Calu3 (cell line): ENCODE measurements at places on chromosomes 2 and 18. TPM values are rescaled to one million over a fixed set of nuclear protein-coding genes. Genes with fewer than 3 reads are reported as not detected.
A peak's percentile ranks its signal among the peaks of the same experiment; 100 is the strongest.

Gene BMP10
- total RNA-seq, result not detected in 2 replicates

Gene TRPM8
- total RNA-seq, result 1.1 and 1.5 TPM in 2 replicates

Gene RGPD5
- total RNA-seq, result 19.8 and 22.9 TPM in 2 replicates

Gene RAB27B
- 38.3 and 60.6 TPM in 2 replicates for total RNA-seq

Gene DSG4
- total RNA-seq, result not detected in 2 replicates

Gene RASGRP3
- 4.6 and 10.4 TPM in 2 replicates for total RNA-seq

Gene NCKAP5
- total RNA-seq, result 1.2 and 2.2 TPM in 2 replicates

Gene FOXI3
- total RNA-seq, result not detected in 2 replicates

Gene EFHD1
- 0.27 and 0.47 TPM in 2 replicates for total RNA-seq

Gene IFT172
- total RNA-seq, result 37.5 and 41.7 TPM in 2 replicates

Gene PIEZO2
- total RNA-seq, result 0.24 and 0.91 TPM in 2 replicates

GRCh38 chr2:230166557-230167170 lies 53.1 kb downstream of the SP110 start:
- no peaks in the 10 kb centered on the region for H3K27me3 ChIP-seq
- no peak overlapping the region for H3K27ac ChIP-seq
- DNase-seq, result no peak
- no peak overlapping the region for H3K4me3 ChIP-seq
- H3K4me1 ChIP-seq, result no peaks in the 10 kb centered on the region
- no peaks in the 10 kb centered on the region for H3K36me3 ChIP-seq

DNA sequence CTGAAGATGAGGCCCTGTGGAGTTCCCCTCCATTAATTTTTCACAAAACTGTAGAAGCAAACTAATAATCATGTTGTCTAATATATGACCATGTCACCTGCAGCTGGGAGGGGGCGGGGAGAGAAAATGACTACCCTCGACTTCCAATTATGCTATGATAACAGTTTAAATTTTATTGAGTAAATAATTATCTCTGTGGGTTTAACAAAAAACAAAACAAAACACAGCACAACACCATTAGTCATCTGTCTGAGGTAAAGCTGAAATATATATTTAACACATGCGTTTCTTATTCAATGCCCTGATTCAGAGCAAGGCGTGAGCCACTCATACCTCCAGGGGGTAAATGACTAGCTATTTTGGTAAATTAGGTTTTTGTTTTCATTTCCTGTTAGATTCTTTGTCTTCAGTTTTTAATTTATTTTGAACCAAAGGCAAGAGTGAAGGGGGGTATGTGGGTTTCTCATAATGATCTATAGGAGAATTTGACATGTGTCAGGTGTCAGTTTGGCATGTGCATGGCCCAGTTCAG lies 77.4 kb upstream of the ZCCHC2 start:
- no peak overlapping the region for H3K4me3 ChIP-seq
- H3K27me3 ChIP-seq, result no peaks in the 10 kb centered on the region
- peaks cover 3% of the 10 kb centered on the region for H3K36me3 ChIP-seq
- H3K4me1 ChIP-seq, result peaks cover 26% of the 10 kb centered on the region
- H3K27ac ChIP-seq, result peak overlapping the region; percentile 35

DNA sequence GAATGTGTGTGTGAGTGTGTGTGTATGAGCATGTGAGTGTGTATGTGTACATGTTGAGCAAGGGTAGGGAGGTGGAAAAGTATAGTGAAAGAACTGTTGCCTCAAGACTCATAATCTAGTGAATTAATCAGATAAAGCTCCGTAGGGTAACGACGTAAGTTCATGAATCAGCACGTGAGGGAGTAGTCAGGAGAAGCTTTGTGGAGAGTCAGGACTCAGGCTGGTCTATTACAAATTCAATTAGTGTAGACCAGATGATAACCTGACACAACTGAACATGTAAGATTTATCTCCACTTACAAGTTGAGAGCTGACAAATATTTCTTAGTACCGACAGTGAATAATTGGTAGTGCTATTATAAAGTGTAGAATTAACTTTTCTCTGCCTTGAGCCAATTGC lies 194.5 kb downstream of the RAD51AP2 start:
- H3K27ac ChIP-seq, result no peak overlapping the region
- no peaks in the 10 kb centered on the region for H3K27me3 ChIP-seq
- no peak for DNase-seq

GRCh38 chr18:35041815-35042387 lies 688 bp downstream of the MAPRE2 start:
- peaks cover 21% of the 10 kb centered on the region for H3K36me3 ChIP-seq
- peak overlapping the region; percentile 100 for H3K27ac ChIP-seq

DNA sequence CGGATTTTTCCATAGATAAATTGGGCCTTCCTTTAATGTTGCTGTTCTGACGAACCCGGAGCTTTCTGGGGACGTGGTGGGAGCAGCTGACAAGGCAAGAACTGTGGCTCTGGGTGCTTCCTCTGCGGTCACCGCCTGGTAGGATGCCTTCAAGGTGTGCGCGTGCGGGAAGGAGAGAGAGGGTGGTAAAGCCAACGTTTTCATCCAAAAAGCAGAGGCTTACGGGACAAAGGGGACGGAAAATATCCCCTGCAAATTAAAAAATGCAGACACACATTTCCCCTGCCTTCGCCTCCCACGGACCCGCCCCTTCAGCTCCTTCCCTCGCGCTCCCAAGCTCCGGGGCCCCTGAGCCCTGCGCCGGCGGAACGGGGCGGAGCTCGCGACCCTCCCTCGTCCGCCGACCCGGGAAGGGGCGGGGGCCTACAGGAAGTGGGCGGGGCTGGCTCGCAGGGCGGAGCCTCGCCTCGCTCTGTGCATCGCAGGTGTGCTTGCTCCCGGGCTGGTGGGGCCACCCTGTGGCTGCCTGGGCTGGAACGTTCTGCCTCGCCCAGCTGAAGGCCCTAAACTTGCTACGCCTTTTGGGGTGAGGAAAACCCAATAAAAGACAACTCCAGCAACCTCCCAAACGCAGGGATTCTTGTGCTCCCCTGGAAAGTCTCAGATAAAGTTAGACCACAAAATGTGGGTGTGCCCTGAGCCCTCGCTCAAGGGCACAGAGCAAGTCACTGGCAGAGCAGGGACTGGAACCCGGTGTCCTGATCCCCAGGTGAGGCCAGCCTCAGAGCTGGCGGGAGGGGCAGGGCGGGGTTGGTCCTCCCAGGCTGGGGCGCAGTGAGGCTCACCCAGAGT lies 25.4 kb upstream of the SLC66A3 start:
- H3K4me1 ChIP-seq, result peaks cover 14% of the 10 kb centered on the region
- peak; percentile 84 for DNase-seq
- peaks cover 35% of the 10 kb centered on the region for H3K27me3 ChIP-seq
- H3K4me3 ChIP-seq, result peak overlapping the region; percentile 21
- peaks cover 9% of the 10 kb centered on the region for H3K36me3 ChIP-seq
- H3K27ac ChIP-seq, result no peak overlapping the region

DNA sequence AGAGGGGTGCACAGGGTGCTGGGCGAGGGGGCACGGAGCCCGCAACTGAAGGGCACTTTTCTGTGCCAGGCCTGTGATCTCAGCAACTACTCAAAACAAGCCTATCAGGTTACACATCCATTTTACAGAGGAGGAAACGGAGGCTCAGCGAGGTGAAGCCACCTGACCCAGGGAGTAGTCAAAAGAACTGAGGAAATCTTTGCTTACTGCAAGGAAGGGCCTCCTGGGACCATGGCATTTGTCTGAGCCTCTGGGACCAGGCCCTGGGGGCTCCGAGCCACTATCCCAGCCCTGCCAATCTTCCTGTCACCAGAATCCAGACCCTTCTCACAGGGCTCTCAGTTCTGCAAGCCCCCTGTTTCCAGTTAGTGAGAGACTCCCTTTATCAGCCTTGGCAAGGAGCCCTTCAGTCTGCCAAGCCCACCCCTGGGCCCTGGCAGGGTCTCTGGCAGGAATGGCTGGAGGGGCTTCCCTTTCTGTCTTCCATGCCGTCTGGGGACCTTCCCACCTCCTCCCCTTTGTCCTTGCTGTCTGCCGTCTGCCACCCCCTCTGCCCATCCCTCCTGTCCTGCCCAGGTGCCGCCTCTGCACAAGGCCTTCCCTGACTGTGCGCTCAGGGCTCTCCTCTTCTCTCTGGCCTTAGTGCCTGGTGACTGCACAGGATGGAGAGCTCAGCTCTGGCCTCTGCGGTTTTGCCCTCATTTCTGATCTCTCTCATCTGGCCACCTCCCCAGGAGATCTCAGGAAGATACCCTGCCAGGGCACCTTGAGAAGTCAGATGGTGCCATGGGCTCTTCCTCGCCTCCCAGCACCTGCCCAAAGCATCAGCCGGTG lies 194.7 kb upstream of the GLI2 start:
- H3K27me3 ChIP-seq, result peaks cover 78% of the 10 kb centered on the region
- H3K4me1 ChIP-seq, result peaks cover 14% of the 10 kb centered on the region
- H3K36me3 ChIP-seq, result no peaks in the 10 kb centered on the region
- no peak overlapping the region for H3K27ac ChIP-seq

DNA sequence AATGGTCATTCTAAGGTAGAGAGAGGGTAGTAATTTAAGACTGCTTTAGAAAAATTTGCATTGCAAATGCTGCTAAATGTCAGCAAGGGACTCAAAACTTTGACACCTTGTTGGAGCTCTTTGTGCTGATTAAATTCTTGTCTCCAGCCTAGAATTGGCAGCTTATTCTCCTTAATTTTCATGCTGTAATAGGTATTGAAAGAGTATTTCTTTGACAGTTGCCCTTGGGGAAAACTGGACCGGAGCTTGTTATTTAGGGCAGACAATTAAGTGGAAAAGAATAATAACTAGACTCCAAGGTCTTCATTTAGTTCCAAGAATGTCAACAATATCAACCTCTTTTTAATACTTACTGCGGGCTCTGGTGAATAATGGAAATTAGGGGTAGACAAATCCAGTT lies 264.0 kb downstream of the TPGS2 start:
- H3K27me3 ChIP-seq, result peaks cover 30% of the 10 kb centered on the region
- no peak for DNase-seq
- H3K36me3 ChIP-seq, result no peaks in the 10 kb centered on the region
- no peak overlapping the region for H3K27ac ChIP-seq
- no peak overlapping the region for H3K4me3 ChIP-seq
- H3K4me1 ChIP-seq, result no peaks in the 10 kb centered on the region

GRCh38 chr2:97849881-97850528 lies 136.6 kb downstream of the ZAP70 start:
- no peaks in the 10 kb centered on the region for H3K27me3 ChIP-seq
- peaks cover 7% of the 10 kb centered on the region for H3K4me1 ChIP-seq
- no peak for DNase-seq
- H3K4me3 ChIP-seq, result no peak overlapping the region

DNA sequence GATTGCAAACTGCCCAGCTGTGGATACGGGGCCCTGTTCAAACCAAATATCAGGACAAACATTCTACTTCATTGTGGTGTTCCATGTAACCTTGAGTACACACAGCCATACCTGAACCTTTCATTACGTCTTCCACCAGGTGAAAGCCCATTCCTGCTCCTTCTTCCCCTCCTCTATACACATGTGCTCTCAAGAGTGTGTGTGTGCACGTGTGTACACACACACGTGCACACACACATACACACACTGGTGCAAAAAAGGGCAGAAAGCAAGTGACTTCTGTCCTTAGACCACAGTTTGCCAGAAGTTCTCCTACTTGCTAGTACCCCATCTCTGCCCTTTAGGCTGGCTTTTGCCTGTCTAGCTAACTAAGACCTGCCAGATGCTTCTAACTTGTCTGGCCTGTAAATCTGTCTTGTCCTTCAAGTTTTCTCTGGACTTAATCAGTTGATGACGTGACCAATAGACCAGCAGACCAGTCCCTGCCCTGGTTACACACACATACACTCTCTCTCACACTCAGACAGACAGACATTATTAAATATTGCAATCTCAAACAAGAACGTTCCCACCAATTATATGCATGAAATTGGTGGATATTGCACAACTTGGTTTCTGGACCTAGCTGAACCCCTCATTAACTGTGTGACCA lies 163.4 kb downstream of the MSH2 start:
- peaks cover 84% of the 10 kb centered on the region for H3K27me3 ChIP-seq
- H3K4me3 ChIP-seq, result no peak overlapping the region
- H3K27ac ChIP-seq, result no peak overlapping the region
- DNase-seq, result no peak
- peaks cover 9% of the 10 kb centered on the region for H3K4me1 ChIP-seq

GRCh38 chr2:212520340-212520739 lies 18.3 kb downstream of the ERBB4 start:
- H3K27me3 ChIP-seq, result no peaks in the 10 kb centered on the region
- no peak overlapping the region for H3K27ac ChIP-seq
- DNase-seq, result peak; percentile 25
- no peaks in the 10 kb centered on the region for H3K4me1 ChIP-seq
- no peaks in the 10 kb centered on the region for H3K36me3 ChIP-seq

GRCh38 chr2:64300066-64300465 lies 153.9 kb upstream of the LGALSL start:
- no peaks in the 10 kb centered on the region for H3K4me1 ChIP-seq
- H3K27me3 ChIP-seq, result peaks cover 35% of the 10 kb centered on the region
- no peak overlapping the region for H3K4me3 ChIP-seq

- H3K4me1 ChIP-seq, result no peaks in the 10 kb centered on the region
- H3K36me3 ChIP-seq, result peaks cover 6% of the 10 kb centered on the region
Observed at GRCh38 chr2:190137561-190137960, 75.0 kb upstream of the MSTN start.

- no peak overlapping the region for H3K27ac ChIP-seq
- no peaks in the 10 kb centered on the region for H3K27me3 ChIP-seq
- no peak for DNase-seq
- H3K4me1 ChIP-seq, result no peaks in the 10 kb centered on the region
- H3K4me3 ChIP-seq, result no peak overlapping the region
Observed at GRCh38 chr2:144446136-144446535, 73.8 kb downstream of the ZEB2 start.

DNA sequence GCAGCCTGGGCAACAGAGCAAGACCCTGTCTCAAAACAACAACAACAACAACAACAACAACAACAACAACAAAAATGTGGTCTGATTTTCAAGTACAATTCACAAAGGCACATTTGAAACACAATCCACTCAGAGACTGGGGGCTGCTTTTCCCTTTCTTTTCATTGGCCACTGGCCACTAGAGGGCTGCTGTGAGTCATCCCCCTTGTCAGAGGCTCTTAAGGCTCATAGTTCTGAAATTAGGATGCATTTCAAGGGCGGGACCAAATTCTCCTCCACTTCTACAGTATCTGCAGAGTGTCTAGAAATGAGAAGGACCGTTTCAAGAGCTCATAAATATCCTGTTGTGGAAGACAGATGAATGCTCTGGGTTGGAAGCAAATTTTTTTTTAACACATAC lies 285.4 kb downstream of the NRXN1 start:
- H3K27me3 ChIP-seq, result no peaks in the 10 kb centered on the region
- no peaks in the 10 kb centered on the region for H3K36me3 ChIP-seq
- DNase-seq, result peak; percentile 35
- H3K27ac ChIP-seq, result no peak overlapping the region

- H3K27ac ChIP-seq, result no peak overlapping the region
- no peak overlapping the region for H3K4me3 ChIP-seq
- no peaks in the 10 kb centered on the region for H3K36me3 ChIP-seq
- no peak for DNase-seq
- no peaks in the 10 kb centered on the region for H3K27me3 ChIP-seq
Observed at GRCh38 chr2:191666732-191667131, 11.2 kb upstream of the NABP1 start.

DNA sequence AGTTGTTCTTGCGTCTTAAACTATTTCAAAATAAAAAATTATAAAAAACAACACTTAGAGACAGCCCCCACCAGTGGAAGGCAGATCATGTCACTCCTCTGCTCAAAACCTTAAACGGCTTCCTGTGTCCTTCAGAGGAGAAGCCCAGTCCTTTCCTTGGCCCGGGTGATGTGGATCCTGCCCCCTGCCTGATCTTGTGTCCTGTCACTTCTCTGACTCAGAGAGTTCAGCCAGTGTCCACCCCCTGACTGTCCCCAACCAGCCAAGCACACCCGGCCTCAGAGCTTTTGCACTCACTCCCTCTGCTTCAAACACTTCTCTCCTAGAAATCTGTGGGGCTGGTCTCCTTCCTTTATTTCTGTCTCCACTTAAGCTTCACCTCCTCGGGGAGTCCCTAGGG lies 35.4 kb downstream of the TOGARAM2 start:
- H3K4me3 ChIP-seq, result no peak overlapping the region
- H3K27me3 ChIP-seq, result peaks cover 27% of the 10 kb centered on the region
- H3K27ac ChIP-seq, result no peak overlapping the region

- H3K36me3 ChIP-seq, result no peaks in the 10 kb centered on the region
- H3K27ac ChIP-seq, result no peak overlapping the region
- H3K27me3 ChIP-seq, result no peaks in the 10 kb centered on the region
- H3K4me3 ChIP-seq, result no peak overlapping the region
Observed at GRCh38 chr2:203826704-203827103, 40.9 kb upstream of the CTLA4 start.
